Stimulated activated CD4-positive, alpha-beta T cell treated with anti-CD3 and anti-CD28 coated beads, Interleukin-15, amount 100 ng/mL, for 1 hour (primary cell): ENCODE measurements at places on chromosomes 4 and X.

DNA sequence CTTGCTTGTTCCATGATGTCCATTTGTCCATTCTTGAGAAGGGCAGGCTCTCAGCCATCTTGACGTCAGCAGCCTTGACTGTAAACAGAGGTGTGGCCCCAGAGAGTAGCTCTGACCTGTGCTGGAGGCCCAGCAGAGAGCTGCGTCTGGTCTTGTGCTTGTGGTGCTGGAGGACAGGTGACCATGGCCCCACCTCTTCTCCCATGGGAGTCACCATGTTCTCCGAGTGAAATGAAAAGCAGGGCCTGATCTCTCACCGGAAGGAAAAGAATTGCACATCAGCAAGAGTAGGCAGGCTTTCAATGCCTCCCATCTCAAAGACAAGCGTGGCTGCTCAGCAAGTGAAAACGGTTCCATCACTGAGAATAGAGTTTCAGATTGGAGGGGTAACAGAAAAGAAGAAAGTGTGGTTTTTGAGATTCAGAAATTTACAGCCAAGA is 11.5 kb downstream of the PARM1 start:
- no peak for DNase-seq

DNA sequence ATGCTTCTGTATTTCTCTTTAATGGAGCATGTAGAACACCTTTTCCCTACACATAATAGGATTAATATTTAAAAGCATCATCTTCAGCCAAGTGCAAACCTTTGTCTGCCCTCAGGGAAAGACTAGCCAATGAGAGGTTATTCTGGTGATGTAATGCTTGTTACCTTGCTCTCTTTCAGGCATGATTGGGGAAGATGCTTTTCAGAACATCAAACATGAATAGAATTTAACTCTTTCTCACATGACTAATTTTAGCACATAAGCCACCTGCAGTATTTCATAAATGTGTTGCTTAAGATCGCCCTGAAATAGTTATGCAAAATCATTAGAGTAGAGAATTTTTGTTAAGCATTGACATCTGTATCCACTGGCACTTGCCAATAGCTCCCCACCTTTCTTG is 10.7 kb upstream of the EPGN start:
- no peak for DNase-seq

- DNase-seq, result no peak
These were observed 66.8 kb downstream of the POLA1 start for GRCh38 chrX:24760363-24761000.

GRCh38 chr4:104860238-104861123 is 286.2 kb upstream of the TET2 start:
- DNase-seq, result peak; percentile 3

DNA sequence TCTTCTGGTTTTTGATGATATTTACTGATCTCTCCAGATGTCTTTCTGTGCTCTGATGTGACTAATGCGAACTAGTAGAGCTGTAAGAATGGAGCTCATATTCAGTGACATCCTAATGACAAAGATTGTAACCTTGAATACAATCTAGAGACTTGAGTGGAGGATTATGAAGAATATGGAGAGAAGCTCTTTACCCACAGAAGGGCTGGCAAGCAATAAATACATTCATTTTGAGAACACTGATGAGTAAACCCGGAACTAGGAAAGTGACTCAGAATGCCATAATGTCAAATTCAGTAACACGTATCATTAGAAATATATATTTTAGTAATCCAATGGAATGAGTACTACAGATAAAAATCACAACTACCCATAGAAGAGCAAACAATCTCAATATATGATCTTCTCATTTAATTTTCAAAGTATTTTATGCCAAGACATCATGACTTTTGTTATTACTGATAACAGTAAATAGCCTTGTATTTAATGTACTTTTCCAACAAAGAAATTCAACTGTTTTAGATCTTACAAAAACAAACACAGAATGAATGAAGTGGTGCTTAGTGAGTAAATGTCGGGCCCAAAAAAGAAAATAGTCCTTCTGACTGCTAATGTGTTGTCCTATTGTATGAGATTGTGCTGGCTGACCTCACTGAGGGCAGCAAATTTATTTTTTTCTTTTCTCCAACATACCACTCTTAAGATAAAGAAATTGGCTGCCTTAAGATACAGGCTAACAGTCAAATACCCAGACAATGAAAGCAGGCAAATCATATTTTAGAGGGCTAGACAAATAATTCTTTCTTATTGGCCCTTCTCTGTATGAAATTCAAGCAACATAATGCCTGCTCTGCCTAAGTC is 49.2 kb upstream of the HDAC8 start:
- no peak for DNase-seq

DNA sequence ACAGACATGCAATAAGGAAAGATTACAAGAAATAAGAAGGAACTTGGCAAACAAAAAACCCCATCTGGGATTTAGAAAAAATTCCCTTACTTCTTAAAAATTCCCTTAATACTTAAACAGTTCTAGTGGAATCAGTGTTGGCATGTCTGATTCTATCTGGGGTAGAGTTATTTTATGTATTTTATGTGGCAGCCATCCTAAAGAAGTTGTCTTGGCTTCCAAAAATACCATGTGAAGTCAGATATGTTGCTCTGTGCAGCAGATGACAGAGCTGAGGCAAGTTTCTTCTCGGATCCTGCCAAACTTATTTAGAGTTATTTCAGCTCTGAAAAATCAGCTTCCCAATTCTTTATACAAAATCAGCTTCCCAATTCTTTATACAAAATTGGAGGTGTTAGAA is 14.7 kb downstream of the YY2 start:
- DNase-seq, result no peak

DNA sequence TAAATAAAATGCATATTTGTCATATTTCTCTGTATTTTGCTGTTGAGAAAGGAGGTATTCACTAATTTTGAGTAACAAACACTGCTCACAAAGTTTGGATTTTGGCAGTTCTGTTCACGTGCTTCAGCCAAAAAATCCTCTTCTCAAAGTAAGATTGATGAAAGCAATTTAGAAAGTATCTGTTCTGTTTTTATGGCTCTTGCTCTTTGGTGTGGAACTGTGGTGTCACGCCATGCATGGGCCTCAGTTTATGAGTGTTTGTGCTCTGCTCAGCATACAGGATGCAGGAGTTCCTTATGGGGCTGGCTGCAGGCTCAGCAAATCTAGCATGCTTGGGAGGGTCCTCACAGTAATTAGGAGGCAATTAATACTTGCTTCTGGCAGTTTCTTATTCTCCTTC is 3.3 kb downstream of the HTT start:
- no peak for DNase-seq

DNA sequence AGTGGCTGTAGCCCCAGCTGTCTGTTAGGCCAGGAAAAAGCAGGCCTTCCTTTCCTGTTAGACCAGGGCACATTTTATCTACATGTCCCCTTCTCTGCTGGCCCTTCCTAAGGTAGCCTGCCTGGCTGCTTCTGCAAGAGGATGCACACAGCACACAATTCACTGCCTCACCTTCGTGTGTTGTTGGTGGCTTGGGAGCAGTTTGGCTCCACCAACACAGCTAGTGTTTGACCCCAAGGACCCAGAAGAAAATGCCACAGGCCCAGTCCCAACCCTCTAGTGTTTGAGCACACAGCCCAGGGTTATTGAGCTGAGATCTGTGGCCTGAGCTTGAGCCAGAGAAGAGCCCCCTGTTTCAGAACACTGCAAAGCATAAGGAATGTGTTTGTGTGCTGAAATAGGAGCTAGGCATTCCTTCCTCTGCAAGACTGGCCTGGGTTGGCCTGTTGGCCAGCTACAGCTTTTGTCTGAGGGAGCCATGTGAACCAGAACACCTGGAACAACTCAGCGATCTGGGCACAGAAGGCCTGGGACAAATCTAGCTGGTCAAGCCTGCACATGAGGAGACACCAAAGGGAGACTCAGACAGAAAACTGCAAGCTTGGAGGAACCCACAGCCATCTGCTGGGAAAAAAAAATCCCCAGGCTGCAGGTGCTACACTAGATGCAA is 26.4 kb downstream of the MAGEE1 start:
- DNase-seq, result no peak

- no peak for DNase-seq
These were observed 1500.0 kb downstream of the TECRL start for GRCh38 chr4:62909238-62909637.
